GM23338 (cell line): ENCODE measurements at places on chromosomes 2 and 18.

- no peak for DNase-seq
These were observed 129.0 kb downstream of the EVA1A start for GRCh38 chr2:75431763-75432162.

DNA sequence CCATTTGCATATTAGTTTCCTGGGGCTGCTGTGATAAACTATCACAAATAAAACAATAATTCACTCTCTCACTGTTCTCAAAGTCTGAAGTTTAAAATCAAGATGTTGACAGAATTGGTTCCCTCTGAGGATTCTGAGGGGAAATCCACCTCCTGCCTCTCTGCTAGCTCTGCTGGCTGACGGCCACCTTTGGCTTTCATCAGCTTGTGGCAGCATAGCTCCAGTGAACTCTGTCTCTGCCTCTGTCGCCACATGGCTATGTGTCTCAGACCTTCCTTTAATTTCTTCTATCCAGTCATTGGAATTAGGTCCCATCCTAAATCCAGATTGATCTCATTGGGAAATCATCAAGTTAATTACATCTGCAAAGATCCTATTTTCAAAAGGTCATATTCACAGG is 38.9 kb upstream of the TRIM43 start:
- DNase-seq, result peak; percentile 2

DNA sequence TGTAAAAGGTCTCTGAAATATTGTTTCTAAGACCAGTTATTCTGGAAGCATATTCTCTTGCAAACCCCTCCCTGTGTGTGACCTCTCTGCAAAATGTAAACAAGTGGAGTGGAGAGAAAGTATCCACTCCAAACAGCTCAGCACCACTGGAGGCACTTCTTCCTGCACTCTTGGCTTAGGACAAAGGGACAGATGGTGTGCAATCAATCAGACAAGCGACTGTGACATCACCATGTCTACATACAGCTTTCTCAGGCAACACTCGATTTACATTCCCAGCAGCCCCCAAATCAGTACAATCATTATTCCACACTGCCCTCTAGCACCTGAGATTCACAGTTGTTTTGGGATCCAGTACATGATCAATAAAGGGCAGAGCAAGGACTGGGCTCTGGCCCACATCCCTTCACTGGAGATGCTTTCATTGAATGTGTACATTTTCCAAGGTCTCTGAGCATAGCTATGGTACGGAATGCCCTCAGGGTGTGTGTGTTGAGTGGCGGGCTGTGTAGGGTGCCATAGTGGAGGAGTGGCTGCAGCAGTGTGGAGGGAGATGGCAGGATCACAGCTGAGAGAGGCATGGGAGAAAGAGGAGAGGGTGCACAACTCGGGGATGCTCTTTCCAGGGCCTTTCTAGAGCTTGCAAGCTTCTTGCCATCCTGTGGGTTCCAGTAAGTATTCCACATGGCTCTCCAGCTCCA is 311.8 kb upstream of the ST6GAL2 start:
- DNase-seq, result no peak

GRCh38 chr2:127170452-127171197 is 49.5 kb downstream of the CYP27C1 start:
- DNase-seq, result no peak

GRCh38 chr18:46452820-46453219 is 204.2 kb downstream of the LOXHD1 start:
- no peak for DNase-seq

DNA sequence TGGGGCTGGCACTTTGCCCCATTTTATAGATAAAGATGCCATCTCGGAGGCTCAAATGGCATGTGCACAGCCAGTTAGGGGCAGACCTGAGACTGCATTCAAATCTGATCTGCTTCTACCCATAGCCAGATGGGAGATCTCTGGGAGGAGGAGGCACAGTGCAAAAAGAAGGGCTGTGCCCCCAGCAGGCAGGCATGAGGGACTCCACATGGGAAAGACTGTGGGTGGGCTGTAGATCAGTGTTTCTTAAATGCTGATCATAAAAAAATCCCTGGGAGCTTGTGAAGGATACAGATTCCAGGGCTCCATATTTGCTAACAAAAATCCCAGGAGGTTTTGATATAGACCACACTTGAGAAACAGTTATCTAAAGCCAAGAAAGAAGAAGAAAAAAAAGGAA is 15.2 kb downstream of the PAX8 start:
- no peak for DNase-seq

DNA sequence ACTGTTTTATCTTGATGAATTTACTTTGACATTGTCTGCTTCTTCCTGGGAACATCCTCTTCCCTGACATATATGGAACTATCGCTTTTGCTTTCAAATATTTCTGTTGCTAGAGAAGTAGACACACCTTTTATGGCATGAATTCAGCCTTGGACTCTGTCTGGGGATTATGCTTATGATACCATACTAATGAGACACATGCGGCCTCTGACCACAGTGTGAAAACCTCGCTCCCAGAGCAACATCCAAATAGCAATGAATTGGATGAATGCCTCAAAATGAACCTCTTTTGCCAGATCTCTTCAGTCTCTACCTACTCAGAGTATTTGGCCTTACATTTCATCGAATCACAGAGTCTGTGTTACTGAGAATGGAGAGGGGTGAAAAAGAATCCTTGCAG is 70.9 kb downstream of the PIEZO2 start:
- no peak for DNase-seq

DNA sequence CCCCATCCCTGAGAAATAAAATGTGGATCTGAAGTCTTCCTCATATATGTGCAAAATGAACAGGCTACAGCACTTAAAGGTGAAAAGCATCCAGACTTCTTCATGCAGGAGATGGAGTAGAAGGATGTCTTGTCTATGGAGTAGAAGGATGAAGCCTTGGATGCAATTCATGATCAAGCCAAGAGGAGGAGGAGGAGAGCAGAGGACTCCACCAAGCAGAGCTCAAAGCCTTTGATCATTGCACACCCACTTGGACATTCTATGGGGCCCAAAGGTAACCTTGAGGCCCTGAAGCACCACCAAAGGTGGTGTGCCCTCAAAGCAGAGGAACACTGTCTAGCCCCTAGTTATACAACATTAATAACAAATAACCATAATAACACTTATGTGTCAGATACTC is 17.3 kb downstream of the ACMSD start:
- DNase-seq, result no peak

GRCh38 chr2:162747021-162747420 is 91.5 kb downstream of the KCNH7 start:
- DNase-seq, result no peak

DNA sequence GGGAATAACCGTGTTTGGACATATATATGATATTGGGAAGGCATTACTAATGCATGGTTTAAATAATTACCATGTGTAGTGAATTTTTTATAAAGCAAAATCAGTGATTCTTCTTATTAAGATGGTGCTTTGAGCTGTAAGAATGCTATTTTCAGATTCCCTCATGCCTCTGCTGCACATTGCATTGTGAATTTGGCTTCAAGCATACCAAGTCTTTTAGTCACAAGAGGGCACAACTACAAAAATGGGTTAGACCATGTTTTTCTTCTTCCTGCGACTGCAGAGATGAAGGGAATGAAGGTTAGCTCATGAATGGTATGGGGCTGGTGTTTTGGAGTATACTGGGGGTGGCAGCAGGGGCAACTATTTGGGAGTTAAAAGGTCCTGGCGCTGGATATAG is 320.1 kb downstream of the SLC4A3 start:
- DNase-seq, result no peak

- no peak for DNase-seq
These were observed 133.4 kb upstream of the OSR1 start for GRCh38 chr2:19491796-19492195.

- DNase-seq, result no peak
These were observed 59.0 kb upstream of the ODC1 start for GRCh38 chr2:10507106-10507505.

DNA sequence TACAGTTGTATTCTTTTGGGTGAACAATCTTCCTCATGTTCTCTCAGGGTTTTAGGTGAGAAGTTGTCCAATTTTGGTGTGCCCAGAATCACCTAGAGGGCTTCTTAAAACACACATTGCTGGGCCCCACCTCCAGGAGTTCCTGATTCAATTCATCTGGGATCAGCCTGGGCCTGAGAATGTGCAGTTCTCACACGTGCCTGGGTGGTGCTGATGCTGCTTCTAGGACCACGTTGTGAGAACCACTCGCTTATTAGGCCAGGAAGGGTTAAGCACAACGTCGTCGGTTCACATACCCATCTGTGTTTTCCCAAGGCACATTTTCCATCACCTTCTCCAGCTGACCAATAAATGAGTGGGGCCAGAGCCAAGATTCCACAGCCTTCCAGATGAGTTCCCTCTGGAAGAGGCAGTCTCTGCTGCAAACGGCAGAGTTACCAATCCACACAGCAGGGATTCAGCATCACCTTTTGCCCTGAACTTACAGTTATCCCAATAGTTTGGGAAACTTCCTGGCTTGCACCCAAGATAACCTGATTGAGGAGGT is 277.7 kb upstream of the HNRNPA3 start:
- DNase-seq, result peak; percentile 25

GRCh38 chr18:10928011-10928771 is 221.2 kb downstream of the PIEZO2 start:
- DNase-seq, result no peak

- DNase-seq, result no peak
These were observed 364.4 kb upstream of the ID2 start for GRCh38 chr2:8317418-8317817.

- DNase-seq, result no peak
These were observed 701.6 kb downstream of the SATB2 start for GRCh38 chr2:198756166-198756565.

- peak; percentile 80 for DNase-seq
These were observed 806 bp downstream of the RFX8 start for GRCh38 chr2:101473911-101474701.

- DNase-seq, result no peak
These were observed 1.9 kb downstream of the USP37 start for GRCh38 chr2:218566296-218566695.

- DNase-seq, result no peak
These were observed 92.4 kb upstream of the ZFP36L2 start for GRCh38 chr2:43318791-43319190.

DNA sequence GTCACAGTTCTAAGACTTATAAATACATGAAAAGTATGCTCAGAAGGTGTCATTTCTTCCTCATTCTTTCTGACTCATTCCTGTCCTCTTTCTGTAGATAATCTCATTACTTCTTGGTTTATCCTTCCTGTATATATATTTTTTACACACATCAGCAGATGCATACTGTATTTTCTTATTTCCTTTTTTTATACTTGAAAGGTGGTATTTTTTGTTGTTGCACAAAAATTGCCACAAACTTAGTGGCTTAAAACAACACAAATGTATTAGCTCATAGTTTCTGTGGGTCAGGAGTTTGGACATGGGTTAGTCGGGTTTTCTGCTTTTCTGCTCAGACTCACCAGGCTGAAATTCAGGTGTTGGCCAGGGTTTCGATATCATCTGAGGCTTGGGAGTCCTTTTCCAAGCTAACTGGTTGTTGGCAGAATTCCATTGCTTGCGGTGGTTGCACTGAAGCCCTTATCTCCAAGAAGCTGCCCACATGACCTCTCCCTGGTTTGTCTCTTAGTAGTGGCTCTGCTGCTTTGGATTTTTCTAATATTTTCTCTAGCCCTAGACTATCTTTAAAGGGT is 162.6 kb downstream of the FMNL2 start:
- no peak for DNase-seq

GRCh38 chr18:40937386-40937785 is 1017.6 kb upstream of the PIK3C3 start:
- no peak for DNase-seq

DNA sequence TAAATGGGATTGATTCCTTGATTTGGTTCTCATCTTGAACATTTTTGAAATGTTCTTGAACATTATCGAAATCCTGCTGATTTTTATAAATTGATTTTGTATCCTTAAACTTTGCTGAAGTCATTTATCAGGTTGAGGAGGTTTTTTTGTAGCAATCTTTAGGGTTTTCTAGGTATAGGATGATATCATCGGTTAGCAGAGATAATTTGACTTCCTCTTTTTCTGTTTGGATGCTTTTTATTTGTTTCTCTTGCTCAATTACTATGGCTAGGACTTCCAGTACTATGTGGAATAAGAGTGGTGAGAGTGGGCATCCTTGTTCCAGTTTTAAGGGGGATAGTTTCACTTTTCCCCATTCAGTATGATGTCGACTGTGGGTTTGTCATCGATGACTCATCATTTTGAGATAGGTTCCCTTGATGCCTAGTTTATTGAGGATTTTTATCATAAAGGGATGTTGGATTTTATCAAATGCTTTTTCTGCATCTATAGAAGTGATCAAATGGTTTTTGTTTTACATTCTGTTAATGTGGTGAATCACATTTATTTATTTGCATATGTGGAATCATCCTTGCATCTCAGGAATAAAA is 201.5 kb upstream of the ZSWIM2 start:
- no peak for DNase-seq

- no peak for DNase-seq
These were observed 11.4 kb upstream of the MBD2 start for GRCh38 chr18:54235871-54236270.

DNA sequence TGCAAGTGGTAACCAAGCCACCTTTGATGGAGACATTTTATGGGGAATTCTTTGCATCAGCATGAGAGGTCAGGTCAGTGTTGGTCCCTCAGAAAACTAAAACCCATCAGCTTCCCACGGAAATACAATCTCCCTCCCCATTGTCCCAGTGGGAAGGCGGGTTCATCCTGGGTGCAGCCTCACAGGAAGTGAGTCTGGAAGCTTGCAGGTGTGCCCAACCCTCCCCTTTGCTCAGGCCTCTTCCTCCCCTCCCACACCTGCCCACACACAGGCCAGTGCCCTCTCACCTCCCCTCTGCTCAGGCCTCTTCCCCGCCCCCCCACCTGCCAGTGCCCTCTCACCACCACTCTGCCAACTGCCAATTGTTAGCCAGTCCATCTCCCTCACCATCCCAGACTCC is 166.8 kb upstream of the RAB6C start:
- DNase-seq, result no peak

DNA sequence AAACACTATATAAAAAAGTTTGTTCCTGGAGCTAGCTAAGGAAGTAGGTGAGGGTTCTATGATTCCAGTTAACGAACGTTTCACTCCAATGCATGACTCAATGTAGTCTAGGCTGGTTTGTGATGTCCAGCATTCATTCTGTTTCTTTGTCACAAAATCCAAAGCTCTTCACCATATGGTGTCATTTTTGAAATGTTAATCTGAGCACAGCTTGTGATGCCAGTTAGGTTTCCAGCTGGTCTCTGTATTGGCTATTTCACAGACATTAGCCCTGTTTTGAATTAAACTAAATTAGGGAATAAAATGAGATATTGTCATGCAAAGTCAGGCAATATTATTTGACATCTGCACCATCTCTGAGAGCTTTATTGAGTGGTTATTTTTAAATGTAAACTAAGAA is 159.4 kb downstream of the RBM43 start:
- DNase-seq, result no peak

- DNase-seq, result peak; percentile 84
These were observed 169.2 kb downstream of the CDH20 start for GRCh38 chr18:61502472-61502871.

GRCh38 chr2:22037274-22037673 is 913.5 kb downstream of the TDRD15 start:
- peak; percentile 3 for DNase-seq
